ENCODE measurements at places on chromosomes 13 and 19. TPM values are rescaled to one million over a fixed set of nuclear protein-coding genes. Genes with fewer than 3 reads are reported as not detected.

KLK13 gene
- 0.15 TPM for total RNA-seq

LRRC4B gene
- 0.21 TPM for total RNA-seq

CEACAM20 gene
- total RNA-seq, result not detected

MEIOSIN gene
- total RNA-seq, result 0.05 TPM

ZNF444 gene
- 28.5 TPM for total RNA-seq

ZNF418 gene
- 1.1 TPM for total RNA-seq

RASAL3 gene
- not detected for total RNA-seq

ICAM4 gene
- not detected for total RNA-seq

THSD1 gene
- total RNA-seq, result 6.2 TPM

LTBP4 gene
- 57.0 TPM for total RNA-seq

GGACT gene
- total RNA-seq, result 4.7 TPM

APC2 gene
- total RNA-seq, result 1.5 TPM

ATXN8OS gene
- total RNA-seq, result not detected

MYCBP2 gene
- 26.4 TPM for total RNA-seq

ARHGAP45 gene
- total RNA-seq, result 4.9 TPM

PRODH2 gene
- 0.36 TPM for total RNA-seq

TYROBP gene
- total RNA-seq, result not detected

GJB6 gene
- total RNA-seq, result not detected

KRTDAP gene
- not detected for total RNA-seq

MYH14 gene
- total RNA-seq, result 6.3 TPM

STARD13 gene
- 7.2 TPM for total RNA-seq

CEACAM7 gene
- total RNA-seq, result 0.03 TPM

ZFP30 gene
- 6.0 TPM for total RNA-seq

ZNF534 gene
- total RNA-seq, result not detected

NPAS1 gene
- total RNA-seq, result 6.8 TPM

TMEM190 gene
- total RNA-seq, result 1.1 TPM

CNN1 gene
- 0.32 TPM for total RNA-seq

ZNF83 gene
- total RNA-seq, result 0.11 TPM

TOMM40 gene
- total RNA-seq, result 225 TPM

SERTM1 gene
- not detected for total RNA-seq

METTL21C gene
- not detected for total RNA-seq

ATP4A gene
- total RNA-seq, result not detected

SYDE1 gene
- 20.2 TPM for total RNA-seq

FPR1 gene
- 0.08 TPM for total RNA-seq

GNG14 gene
- total RNA-seq, result not detected

FUT6 gene
- total RNA-seq, result not detected

C1QTNF9B gene
- not detected for total RNA-seq

RRAS gene
- 103 TPM for total RNA-seq

ZNF547 gene
- 2.5 TPM for total RNA-seq

GPR183 gene
- total RNA-seq, result not detected

PRSS57 gene
- total RNA-seq, result 0.23 TPM

C3 gene
- 51.0 TPM for total RNA-seq

CRX gene
- total RNA-seq, result not detected

ZNF835 gene
- total RNA-seq, result not detected

ZIM2 gene
- not detected for total RNA-seq

LRFN3 gene
- 15.7 TPM for total RNA-seq

KIR3DL1 gene
- not detected for total RNA-seq

RNF17 gene
- not detected for total RNA-seq

LILRA1 gene
- not detected for total RNA-seq

SRRM5 gene
- 0.71 TPM for total RNA-seq

NCAN gene
- 0.01 TPM for total RNA-seq

SLC6A16 gene
- total RNA-seq, result 1.3 TPM

TEX26 gene
- total RNA-seq, result not detected

ATCAY gene
- total RNA-seq, result 0.20 TPM

AMER2 gene
- not detected for total RNA-seq

Data from A549 treated with Hydrocortisone at 1 μM for 4 hours (cell line).